ENCODE measurements at places on chromosomes 5 and 9.
A peak's percentile ranks its signal among the peaks of the same experiment; 100 is the strongest.

DNA sequence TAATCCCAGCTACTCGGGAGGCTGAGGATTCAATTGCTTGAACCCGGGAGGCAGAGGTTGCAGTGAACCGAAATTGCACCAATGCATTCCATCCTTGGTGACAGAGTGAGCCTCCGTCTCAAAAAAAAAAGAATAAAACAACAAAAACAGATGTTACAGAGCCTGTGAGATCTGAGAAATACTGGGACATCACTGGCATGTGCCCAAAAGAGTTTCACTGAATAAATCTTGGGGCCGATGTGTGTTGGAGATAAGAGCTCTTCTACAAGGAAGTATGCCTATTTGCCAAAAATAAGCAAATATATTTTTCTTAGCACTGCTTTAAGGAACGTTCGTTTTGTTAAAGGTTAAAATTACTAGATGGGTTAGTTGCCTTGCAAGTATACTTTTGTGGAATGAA, 55.1 kb downstream of the KIAA1958 start:
- peak; percentile 63 for DNase-seq

- DNase-seq = no peak
Measured at GRCh38 chr9:16825971-16826625, 44.4 kb downstream of the BNC2 start.

- DNase-seq = no peak
Measured at GRCh38 chr5:53403291-53403690, 77.1 kb upstream of the FST start.

DNA sequence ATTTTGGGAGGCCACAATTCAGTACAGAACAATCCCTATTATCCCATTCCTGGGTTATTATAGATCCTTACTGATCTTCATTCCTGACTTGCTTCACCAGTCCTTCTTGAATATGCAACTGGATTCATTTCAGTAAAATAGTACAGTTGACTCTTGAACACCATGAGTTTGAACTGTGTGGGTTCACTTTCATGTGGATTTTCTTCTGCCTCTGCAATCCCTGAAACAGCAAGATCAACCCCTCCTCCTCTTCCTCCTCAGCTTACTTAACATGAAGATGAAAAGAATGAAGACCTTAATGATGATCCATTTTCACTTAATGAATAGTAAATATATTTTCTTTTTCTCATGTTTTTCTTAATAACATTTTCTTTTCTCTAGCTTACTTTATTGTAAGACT, 8.3 kb upstream of the PDE8B start:
- DNase-seq = no peak
